Fibroblast of skin of scalp (primary cell): ENCODE measurements at places on chromosomes 1 and 21.
A peak's percentile ranks its signal among the peaks of the same experiment; 100 is the strongest.

GRCh38 chr1:60113028-60113427, 39.5 kb upstream of the C1orf87 start:
- no peak for DNase-seq

GRCh38 chr21:34552360-34553098, 40.5 kb upstream of the KCNE1 start:
- DNase-seq = peak; percentile 63

DNA sequence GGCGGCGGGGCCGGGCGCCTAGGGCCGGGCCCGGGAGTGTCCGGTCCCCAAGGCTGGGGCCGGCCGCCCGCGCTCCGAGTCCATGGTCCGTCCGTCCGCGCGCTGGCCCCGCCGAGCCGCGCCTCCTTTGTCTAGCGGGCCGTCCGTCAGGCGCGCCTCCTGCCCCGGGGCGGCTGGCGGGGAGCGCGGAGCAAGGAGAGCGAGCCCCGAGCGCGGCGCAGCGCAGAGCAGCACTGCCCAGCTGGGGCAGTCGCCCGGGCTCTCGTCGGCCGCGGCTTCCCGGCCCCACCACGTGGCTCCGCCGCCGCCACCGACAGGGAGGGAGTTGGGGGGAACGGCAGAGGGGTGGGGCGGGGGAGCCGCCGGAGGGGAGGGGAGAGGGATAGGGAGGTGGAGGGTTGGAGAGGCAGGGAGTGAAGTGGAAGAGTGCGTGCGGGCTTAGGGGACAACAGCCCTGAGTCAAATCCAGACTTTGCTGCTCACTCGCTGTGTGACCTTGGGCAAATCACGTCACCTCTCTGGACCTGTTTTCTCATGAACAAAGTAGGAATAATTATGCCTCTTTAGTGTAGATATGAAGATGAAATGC, at the start of gene NKAIN1:
NKAIN1 (minus strand) TSS at position 235 of the 589 bp plus-strand sequence. CDS start 340 bp downstream, outside the sequence.
- peak; percentile 22 for DNase-seq

GRCh38 chr1:245528258-245528635, 373.5 kb downstream of the KIF26B start:
- DNase-seq = no peak

GRCh38 chr21:37208741-37209225, 58.4 kb downstream of the VPS26C start:
- no peak for DNase-seq

DNA sequence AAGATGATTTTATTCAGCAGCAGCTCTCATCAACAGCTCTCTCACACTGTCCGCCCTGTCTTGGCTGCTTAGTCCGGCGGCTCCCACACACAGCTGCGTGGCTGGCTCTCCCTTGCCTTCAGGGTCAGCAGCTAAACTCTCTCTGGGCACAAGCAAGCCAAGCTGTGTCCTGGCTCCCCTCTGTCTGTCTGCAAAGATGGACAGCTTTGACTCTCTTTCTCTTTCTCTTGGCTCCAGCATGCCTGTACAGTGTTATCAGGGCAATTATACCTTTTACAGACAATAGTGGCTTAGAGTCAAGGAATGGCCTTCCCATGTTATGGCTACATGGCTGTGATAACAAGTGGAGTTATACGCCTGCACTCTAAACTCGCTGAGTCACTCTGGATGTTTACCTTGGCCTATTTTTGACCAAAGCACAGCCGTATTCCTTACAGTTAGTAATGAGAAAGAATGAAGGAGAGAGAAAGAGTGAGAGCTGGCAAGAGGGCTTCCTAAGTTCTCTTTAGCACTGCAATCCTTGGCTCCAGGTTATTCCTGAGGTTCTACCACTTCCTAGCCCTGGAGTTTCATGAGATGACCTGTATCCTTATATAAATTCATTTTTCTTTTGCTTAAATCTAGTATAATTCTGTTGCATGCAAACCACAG, 59.9 kb upstream of the ZSWIM5 start:
- peak; percentile 65 for DNase-seq

- no peak for DNase-seq
Observed at GRCh38 chr1:47930210-47930840, 66.9 kb downstream of the TRABD2B start.

DNA sequence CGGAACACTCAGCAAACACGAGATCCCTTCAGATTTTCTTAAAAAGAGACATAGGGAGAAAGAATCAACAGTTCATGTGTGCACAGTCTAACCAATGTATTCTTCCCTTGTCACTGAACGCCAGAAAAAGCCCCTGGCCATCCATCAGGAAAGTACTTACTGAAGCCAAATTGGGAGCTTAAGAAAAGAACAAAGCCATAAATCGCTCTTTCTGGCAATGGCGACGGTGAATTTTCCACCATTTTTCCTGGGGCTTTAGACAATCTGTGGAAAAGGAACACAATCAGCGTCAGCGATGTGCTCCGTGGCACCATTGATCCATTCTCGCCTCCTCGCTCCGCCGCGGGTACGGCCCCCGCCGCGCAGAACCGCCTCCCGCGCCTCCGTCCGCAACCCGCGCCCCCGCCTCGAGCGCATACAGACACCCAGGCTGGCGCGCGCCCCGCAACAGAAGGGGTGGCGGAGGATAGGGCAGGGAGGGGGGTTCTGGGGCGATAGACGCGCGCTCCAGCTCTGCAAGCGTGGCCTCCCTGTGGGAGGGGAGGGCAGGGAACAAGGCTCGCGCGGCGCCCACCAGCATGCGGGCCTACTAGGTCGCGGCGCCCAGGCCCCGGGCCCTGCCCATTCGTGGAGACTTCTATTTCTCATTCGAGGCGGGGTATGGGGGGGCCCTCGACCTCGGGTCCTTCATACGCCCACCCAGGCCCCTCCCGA, 440 bp downstream of the PIGP start:
- no peak for DNase-seq

DNA sequence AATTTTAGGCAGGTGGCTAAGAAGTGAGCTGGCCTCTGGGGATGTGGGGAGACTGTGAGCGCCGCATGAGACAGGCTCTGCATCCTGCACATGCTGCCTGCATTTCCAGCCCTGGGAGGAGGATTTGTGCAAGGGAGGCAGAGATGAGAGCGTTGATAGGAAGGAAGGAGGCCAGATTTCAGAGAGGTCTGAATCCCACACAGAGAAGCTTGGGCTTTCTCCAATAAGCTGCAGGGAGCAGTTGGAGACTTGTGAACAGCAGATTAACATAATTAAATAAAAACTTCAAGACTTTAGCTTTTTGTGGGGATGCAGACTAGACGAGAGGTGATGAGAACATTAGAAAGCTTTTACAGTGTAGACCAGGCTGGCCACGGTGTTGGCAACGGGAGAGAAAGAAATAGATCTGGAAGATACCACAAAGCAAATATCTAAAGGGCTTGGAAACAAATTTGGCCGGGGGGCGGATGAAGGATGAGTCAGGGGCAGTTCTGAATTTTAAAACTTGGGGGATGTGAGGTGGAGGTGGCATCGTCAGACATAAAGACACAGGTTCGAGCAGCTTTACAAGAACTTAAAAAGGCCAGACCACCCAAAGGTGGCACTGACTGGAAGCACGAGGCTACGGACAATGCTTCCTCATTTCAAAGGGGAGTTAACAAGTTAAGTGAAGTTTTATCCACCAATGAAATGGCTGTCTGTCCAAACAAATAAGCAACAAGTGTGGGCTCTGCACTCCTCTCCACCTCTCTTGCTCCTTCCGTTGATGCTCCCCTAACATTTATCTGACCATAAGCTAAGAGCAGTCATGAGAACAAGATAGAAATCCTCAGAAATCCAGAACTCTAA, 57.0 kb downstream of the HIVEP3 start:
- peak; percentile 63 for DNase-seq

GRCh38 chr1:232524056-232524455, 105.9 kb downstream of the SIPA1L2 start:
- no peak for DNase-seq

DNA sequence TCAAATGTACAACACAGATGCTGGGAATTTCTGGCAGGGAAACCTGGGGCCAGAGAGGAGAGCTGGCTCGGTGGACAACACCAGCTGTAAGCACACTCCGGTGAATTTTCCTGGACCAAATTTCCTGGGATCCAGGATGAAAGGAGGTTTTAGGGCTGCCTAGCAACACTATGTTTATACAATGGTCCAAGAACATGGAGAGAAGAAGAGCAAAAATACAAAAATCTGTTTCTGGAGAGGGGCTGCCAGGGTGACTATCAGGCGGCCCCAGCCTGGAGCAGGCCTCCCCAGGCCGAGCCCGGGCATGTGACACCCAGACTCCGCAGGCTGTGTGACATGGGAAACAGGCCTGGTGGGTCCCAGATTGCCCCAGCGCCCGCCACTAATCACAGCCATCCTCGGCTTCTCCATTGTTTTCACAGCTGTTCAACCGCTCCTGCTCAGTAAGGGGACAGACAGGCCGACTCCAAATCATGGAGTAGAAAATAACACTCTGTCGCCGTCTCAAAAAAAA, 336.0 kb upstream of the NFIA start:
- DNase-seq = peak; percentile 4

DNA sequence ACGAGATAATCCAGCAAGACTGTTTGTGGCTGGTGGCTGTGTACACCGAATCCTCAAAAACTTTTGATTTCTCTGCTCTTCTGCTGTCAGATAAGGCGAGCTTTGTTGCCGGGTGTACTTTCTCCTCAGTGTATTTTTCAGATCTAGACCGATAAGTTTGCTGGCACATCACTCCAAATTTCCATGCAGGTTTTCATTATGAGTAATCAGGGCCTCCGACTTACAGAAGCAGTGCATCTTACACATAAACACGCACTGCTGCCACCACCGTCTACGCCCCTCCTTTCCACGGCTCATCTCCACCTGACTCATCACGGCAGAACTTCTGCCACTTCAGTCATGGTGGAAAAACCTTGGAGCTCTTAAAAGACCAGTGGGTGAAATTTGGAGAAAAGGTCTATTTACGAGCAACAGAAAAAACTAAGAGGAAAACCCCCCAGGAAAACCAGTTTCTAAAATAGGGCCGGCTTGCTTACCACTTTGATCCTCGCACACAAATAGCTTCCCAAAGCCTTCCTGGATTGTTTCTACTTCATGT, 7.7 kb downstream of the ZBTB21 start:
- peak; percentile 81 for DNase-seq

- DNase-seq = no peak
Observed at GRCh38 chr1:178488393-178488792, 8.4 kb downstream of the CLEC20A start.

GRCh38 chr21:38908537-38908936, 102.8 kb downstream of the ETS2 start:
- no peak for DNase-seq

GRCh38 chr21:35048706-35049617, at the start of gene RUNX1:
Gene RUNX1 (minus strand): TSS chr21:35049302.
- DNase-seq = peak; percentile 66

- peak; percentile 66 for DNase-seq
Observed at GRCh38 chr1:26998429-26999300, 5.2 kb downstream of the TRNP1 start.

DNA sequence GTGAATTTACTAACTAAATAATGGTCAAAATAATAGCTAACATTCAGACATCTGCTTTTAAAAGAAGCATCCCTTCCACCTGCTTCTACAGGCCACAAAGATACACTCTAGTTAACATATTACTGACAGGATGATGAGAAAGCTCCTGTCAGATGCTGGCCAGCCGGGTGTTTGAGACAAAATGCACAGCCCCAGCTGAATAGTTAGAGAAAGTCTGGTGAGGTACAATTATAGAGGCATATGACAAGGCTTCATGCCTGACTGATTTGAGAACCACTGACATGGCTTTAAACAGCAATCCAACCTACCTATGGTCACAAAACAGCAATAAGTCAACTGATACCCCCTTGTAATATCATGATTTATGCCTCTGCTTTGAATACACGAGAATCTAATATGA, 137.0 kb downstream of the DENND1B start:
- no peak for DNase-seq

GRCh38 chr1:69103705-69104385, 463.9 kb upstream of the LRRC7 start:
- DNase-seq = no peak

DNA sequence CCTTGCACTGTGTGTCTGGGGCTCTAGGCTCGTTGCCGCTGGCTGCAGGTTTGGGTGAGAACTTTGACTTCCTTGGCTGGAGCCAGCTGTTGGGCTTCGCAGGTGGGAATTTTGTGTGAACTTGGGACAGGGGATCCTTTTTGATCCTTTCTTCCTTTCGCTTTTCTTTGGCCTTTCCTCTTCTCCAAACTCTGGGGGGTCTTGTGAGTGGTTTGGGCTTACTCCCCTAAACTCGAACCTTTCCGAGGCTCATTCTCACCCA, 643 bp downstream of the COQ8A start:
- DNase-seq = no peak

DNA sequence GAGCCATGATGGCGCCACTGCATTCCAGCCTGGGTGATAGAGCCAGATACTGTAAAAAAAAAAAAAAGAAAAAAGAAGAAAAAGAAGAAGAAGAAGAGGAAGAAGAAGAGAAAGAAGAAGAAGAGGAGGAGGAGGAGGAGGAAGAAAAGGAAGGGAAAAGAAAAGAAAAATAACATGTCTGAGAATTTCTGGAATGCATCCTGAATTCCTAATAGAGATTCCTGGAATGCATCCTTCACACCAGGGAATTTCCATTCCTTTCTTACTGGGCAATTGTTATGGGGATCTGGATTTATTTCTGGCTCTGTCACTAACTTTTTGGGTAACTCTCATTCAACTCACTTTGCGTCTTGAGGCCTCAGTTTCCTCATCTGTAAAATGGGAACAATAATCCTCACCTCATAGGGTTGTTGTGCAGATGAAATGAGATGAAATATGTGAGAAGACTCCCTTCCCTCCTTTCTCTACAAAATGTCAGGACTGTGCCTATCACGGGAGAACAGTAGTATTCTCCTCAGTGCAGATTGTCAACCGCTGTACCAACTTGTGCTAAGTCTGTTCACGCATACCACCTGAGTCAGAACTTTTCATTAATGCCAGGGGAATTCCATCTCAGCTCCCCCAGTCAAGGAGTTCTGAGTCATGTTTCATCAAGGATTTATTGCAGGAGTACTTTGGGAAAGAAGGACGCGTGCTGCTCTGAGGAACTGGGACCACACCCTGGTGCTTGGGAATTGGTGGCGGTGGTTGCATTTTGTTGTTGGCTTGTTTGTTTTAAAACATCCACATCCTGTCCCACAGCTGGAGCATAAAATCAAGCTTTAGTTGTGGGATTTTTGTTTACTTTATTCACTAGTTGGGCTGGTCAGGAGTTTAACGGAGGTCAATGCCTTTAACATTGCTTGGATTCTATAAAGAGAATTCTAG, 42.4 kb upstream of the ROR1 start:
- peak; percentile 92 for DNase-seq

DNA sequence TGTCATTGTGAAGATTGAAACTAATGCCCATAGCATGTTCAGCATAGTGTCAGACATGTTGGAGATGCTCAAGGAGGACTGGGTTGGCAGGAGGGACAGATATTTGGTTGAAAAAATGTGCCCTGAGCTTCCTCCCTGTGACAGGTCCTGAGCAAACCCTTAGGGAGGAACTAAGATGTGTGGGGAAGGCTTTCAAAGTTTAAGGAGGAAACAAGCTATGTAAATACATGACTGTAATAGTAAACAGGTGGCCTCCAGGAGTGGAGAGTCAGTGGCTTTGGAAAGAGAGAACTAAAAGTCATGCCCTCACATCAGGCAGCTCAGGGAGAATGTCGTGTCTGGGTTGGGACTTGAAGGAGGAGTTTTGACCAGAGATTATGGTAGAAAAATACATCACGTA, 9.7 kb upstream of the KIRREL1 start:
- no peak for DNase-seq

- no peak for DNase-seq
Observed at GRCh38 chr1:203467550-203467921, 8.1 kb upstream of the PRELP start.

- DNase-seq = peak; percentile 80
Observed at GRCh38 chr1:221117548-221117951, 238.3 kb downstream of the HLX start.
